ENCODE measurements at places on chromosomes 11 and 22. TPM values are rescaled to one million over a fixed set of nuclear protein-coding genes. Genes with fewer than 3 reads are reported as not detected.

NCF4 gene
- total RNA-seq, result not detected

XKR3 gene
- not detected for total RNA-seq

MYRF gene
- 0.17 TPM for total RNA-seq

APOA4 gene
- total RNA-seq, result not detected

DNA sequence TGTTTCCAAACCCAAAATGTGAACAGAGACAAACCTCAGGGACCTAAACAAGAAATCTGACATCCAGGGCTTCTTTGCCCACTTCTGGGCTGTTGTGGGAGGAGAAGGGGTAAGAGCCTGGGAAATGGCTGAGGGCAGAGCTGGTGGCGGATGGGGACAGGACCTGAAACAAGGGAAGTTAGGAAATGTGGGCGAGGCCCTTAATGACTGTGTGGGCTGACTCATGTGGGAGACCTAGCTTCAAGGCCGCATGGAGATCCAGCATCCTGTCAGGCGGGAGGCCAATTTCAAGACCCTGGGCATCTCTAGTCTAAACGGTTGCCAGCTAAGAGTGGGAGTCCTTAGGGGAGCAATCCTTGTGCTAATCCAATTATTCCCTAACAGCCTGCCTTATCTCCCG lies 2.1 kb upstream of the OAF start:
- peak; percentile 74 for DNase-seq
- H3K4me3 ChIP-seq, result no peak overlapping the region
- H3K27me3 ChIP-seq, result no peaks in the 10 kb centered on the region
- no peaks in the 10 kb centered on the region for H3K36me3 ChIP-seq
- H3K4me1 ChIP-seq, result peaks cover 15% of the 10 kb centered on the region

DNA sequence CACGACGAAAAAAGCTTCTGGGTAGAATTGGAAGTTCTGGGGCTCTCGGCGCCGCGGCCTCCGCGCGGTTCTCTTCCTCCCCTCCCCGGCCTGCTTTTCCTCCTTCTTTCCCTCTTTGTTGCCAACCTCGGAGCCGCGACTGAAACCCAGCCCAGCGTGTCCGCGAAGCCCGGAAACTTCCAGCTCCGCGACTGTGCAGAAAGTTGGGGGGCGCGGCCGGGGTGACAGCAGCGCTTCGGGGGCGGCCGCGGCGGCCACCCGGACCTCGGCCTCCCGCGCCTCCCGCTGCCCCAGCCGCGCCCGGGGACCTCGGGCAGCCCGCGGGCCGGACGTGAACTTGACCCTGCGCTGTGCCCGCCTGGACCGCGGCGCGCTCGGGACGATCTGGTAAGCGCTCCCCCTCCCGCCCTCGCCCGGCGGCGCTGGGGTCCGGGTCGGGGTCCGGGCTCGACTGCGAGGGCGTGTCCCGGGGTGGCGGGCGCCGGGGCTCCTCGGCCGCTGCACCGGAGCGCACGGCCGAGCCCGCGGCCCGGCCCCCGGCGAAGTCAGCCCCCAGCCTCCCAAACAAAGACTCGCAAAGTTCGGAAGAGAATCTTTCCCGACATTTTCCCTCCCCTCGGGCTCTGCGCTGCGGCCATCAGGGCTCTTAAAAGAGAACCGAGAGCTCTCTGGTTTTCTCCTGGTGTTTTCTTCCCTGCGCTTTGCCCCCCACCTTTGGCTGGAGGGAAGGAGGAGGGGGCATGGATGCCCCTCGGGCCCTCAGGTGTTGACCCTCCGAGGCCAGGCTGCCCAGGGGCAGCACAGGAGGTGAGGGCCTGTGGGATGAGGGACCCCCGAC lies 67.9 kb upstream of the WNT7B start:
- H3K4me3 ChIP-seq, result peak overlapping the region; percentile 49
- peak overlapping the region; percentile 86 for H3K27ac ChIP-seq
- peaks cover 3% of the 10 kb centered on the region for H3K36me3 ChIP-seq
- H3K27me3 ChIP-seq, result no peaks in the 10 kb centered on the region
- peak; percentile 35 for DNase-seq

GRCh38 chr11:113279591-113279990 lies 34.8 kb upstream of the TTC12 start:
- no peaks in the 10 kb centered on the region for H3K36me3 ChIP-seq
- H3K27me3 ChIP-seq, result no peaks in the 10 kb centered on the region
- H3K4me3 ChIP-seq, result no peak overlapping the region
- H3K4me1 ChIP-seq, result no peaks in the 10 kb centered on the region

- peak; percentile 97 for DNase-seq
- H3K4me3 ChIP-seq, result no peak overlapping the region
- peak overlapping the region; percentile 50 for H3K27ac ChIP-seq
- H3K36me3 ChIP-seq, result no peaks in the 10 kb centered on the region
- H3K4me1 ChIP-seq, result peaks cover 7% of the 10 kb centered on the region
- no peaks in the 10 kb centered on the region for H3K27me3 ChIP-seq
These were observed 77.9 kb upstream of the TIMP3 start for GRCh38 chr22:32723643-32724042.

GRCh38 chr22:50531962-50532674 lies 2.3 kb upstream of the TYMP start:
- peak overlapping the region; percentile 28 for H3K4me3 ChIP-seq
- peaks cover 11% of the 10 kb centered on the region for H3K27me3 ChIP-seq
- no peak overlapping the region for H3K27ac ChIP-seq

- no peak for DNase-seq
- no peak overlapping the region for H3K4me3 ChIP-seq
- no peaks in the 10 kb centered on the region for H3K36me3 ChIP-seq
- no peaks in the 10 kb centered on the region for H3K4me1 ChIP-seq
- no peaks in the 10 kb centered on the region for H3K27me3 ChIP-seq
These were observed 343.2 kb downstream of the NTM start for GRCh38 chr11:131713529-131714134.

- no peaks in the 10 kb centered on the region for H3K27me3 ChIP-seq
- no peaks in the 10 kb centered on the region for H3K36me3 ChIP-seq
- no peak overlapping the region for H3K27ac ChIP-seq
- no peak overlapping the region for H3K4me3 ChIP-seq
These were observed 110.9 kb downstream of the KCNC1 start for GRCh38 chr11:17845431-17845881.

DNA sequence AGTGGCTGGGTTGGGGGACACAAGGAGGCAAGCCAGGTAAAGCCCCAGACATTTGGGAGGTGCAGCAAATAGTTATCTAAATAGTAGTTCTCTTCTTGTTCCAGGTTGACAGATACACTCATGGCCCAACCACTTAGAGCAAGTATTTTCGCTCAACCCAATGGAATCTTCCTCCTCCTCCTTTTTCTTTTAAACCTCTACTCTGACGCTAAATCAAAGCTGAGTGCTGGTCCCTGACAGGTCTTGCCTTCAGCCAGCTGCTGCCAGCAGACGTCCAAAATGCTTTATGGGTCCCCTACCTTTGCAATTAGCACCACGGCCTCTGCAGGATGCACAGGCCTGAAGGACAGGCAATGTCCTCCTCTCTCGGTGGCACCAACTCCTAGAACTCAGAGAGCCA lies 558.5 kb downstream of the MIAT start:
- H3K27ac ChIP-seq, result no peak overlapping the region
- no peak overlapping the region for H3K4me3 ChIP-seq
- H3K27me3 ChIP-seq, result no peaks in the 10 kb centered on the region
- DNase-seq, result peak; percentile 66
- no peaks in the 10 kb centered on the region for H3K36me3 ChIP-seq
- peaks cover 8% of the 10 kb centered on the region for H3K4me1 ChIP-seq

DNA sequence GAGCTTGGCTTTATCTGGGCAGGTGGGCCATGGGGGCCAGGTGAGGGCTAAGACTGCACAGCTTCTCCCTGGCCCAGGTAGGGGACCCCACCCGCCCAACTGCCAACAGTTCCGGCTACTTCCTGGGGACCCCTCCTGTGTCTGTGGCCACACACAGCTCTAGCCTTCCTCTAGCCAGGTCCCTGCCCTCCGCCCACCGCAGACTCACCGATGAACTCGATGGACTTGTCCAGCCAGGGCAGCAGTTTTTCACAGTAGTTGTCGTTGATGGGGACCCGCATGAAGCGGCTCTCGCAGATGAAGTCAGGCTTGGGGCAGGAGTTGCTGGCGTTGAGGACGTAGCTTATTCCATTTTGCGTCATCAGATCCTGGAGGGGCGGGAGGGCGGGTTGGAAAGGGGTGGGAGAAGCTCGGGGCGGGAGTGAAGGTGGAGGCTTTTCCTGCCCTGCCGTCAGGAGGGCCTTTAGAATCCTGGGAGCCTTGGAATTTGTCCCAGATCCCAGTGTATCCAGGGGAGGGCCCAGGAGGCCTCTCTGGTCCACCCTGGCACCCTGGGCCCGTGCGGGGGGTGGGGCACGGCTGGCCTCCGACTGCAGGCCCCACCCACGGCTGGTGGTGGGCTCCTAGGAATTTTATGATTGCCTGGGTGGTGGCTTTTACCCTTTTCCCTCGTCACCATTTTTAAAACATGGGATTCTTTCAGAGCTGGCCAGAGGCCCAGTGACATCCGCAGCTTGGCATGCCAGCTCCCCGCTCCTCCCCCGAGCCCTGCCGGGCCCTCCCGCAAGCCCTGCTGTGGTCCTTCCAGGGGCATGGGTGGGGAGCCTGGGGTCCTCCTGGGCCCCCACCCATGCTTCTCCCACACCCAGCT lies 13.9 kb downstream of the DUSP8 start:
- peak; percentile 85 for DNase-seq
- H3K27ac ChIP-seq, result no peak overlapping the region
- no peak overlapping the region for H3K4me3 ChIP-seq

Measured in fibroblast of lung (primary cell).